ENCODE measurements at places on chromosomes 5 and 9.

DNA sequence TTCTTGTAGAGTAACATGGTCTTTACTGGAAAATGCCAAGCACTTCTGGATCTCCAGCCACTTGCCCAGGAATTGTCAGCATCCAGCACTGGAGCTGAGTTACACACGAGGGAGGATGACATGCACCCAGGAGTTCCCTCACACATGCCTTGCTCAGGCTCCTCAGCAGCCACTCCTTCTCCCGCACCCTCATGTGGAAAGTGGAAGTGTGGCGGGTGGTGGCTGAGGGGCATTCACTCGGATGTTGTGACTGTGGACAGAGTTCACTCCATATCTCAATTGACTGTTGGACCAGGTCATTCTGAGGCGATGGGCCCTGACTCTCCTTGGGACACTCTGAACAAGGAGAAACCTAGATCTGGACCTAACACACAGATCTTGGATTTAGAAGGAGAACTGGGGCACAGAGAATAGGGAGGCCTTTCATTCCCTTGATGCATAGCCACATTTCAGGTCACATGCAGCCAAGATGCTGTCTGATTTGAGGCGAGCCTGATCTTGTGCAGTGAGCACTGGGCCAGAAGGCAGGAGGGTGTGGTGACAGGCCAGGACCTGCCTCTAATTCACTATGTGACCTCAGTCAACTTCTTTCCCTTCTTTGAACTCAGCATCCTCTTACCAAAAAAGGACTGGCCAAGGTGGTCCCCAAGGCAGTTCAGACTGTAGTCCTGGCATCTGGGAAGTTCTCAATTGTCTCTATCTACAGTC is 62.1 kb downstream of the CYSTM1 start:
- DNase-seq: no peak

GRCh38 chr5:78594610-78595457 is 53.7 kb downstream of the LHFPL2 start:
- no peak for DNase-seq

DNA sequence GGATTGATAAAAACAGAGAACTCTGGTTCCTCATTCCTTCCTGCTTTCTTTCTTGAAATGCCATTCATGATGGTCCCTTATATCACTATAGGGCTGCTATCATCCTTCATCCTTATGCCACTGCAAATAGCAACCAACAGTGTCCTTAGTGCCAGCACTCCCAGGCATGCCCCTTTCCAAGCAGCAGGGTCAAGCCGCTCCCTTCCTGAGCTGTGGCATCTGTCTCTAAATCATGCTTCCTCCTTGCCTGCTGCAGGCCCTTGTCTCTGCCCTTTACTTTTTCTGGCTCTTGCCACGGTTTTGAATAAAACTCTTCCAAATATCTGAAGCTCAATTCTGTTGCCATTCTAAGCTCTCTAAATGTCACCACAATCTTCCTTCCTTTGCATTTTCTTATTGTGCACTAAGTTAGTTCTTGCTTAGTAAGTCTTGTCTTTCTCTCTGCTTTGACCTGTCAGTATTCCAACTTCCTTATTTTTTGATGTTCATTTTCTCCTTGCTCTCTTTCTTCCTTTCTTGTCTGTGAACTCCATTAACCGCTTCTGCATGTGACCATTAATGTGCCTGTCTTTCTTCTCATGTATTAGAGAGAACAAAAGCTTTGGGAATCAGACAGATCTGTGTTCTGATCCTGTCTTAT is 19.9 kb downstream of the TLR4 start:
- no peak for DNase-seq

GRCh38 chr5:147474140-147474539 is 35.7 kb downstream of the DPYSL3 start:
- no peak for DNase-seq

DNA sequence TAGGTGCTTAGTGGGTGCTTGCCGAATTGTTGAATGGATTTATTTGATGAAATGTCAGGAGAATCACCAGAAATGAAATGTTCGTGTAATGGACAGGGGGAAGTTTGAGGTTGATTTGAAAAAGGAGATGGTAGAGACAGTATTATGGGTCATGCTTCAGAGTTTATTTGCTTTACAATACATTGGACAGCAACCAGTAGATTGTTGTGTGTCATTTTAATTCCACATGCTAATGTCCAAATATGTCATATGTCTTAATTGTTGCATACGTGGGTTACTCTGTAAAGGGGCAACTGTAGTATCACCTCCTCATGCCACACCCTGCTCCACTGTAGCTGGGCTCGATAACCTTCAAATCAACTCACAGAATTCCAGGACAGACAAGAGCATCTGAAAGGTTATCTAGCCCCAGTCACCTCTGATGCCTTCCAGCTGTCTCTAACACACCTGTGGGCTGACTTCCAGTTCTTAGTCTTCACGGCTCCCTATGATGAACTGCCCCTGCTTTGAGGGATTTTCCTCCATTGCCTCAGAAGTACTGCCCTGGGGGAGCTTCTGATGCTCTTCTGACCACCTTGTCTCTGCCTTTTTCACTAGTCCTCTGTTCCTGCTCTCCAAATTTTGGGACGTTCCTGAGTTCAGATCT is 1.7 kb downstream of the PDCD1LG2 start:
- DNase-seq: no peak

GRCh38 chr9:113462781-113463286 is 693 bp upstream of the RGS3 start:
- DNase-seq: no peak

DNA sequence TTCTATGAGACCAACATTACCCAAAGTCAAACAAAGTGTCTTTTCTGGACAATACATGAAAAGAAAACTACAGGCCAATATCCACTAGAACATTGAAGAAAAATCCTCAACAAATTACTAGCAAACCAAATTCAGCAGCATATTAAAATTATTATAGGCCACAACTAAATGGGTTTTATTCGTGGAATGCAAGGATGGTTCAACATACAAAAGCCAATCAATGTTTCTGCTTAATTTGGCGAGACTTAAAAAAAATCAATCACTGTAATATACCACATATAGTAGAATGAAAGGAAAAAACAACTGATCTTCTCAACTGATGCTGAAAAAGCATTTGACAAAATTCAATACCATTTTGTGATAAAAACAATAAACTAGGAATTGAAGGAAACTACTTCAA is 51.8 kb upstream of the FNIP1 start:
- no peak for DNase-seq

DNA sequence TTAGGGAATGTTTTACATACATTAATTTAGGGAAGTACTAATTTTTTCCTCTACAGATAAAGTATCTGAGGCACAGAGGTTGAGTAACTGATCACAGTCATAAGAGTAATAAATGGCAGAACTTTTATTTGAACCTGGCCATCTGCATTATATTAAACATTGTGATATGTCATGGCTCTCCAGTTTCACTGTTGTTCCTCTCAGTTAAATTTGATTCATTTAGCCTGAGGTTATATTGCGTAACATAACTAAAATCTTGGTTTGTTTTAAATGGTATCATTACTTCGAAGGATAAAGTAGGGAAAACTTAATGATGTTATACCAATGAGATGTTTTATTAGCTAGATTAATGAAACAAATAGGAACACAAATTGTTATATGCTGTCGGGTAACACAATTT is 284.4 kb downstream of the KDM4C start:
- no peak for DNase-seq

DNA sequence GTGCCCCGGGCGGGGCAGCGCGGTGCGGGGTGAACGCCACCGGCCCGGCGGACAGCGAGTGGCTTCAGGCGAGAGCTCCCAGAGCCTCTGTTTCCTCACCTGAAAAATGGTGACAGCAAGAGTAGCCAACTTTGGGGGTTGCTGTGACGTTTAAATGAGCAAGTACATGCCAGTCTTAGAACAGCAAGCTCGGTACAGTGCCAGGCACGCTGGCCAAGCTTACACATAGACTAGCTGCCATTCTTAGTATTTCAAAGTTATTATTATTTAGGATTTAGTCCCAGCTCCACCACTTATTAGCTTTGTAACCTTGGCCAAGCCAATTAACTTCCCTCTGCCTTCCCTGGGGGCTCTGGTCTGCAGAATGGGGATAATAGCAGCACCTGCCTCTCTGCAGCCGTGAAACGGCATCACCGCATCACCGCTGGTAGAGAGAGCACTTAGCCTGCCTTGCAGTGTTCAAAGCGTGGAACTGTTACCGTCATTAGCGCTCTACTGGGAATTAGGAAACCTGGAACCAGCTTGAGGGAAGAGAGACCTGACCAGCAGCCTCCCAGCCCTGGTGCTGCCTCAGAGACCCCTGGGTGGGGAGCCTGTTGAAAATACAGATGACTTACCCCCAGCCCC is at the start of gene C9orf50:
C9orf50 (minus strand) TSS at position 433 of the 627 bp plus-strand sequence. CDS start 527 bp downstream, outside the sequence.
- no peak for DNase-seq

All from NCI-H187 (cell line).